Aorta (tissue), 5 donors: ENCODE measurements at places on chromosomes 4 and X.

GRCh38 chrX:154526901-154527675 is 11.1 kb upstream of the FAM3A start:
- DNase-seq: peak; percentile 89

DNA sequence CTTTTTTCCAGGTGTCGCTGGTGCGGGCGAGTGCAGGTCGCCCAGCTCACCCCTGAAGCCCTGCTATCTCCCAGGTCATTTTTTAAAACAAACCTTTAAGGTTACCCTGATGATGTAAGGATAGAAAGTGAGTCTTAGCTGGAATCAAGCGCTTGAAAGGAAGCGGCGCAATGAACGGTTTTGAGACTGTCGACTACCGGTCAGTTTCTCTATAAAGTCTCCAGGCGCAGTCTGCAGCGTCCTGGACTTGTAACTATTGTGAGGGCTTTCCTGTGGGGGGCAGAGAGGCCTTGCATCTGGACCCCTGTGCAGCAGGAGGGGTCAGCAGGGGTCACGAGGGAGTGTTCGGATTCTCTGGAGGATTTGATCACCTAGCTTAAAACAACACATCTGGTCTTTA is 1.6 kb downstream of the KIT start:
- DNase-seq: no peak

DNA sequence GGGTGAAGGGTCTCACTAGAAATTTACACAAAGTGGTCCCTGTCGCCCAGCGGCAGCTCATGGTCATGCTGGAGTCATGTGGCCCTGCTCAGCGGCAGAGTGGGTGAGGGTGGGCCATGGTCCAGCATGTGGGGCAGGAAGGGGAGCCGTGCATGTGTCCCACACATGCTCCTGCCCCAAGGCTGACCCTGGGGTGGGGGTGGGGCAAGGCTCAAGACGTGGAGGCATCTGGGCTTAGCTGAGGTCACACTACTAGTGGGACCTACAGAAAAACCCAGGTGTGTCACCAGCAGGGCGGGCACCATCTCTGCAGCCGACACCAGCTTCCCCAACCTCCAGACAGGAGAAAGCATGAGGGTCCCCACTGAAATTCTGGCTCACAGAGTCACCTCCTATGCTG is 42.4 kb downstream of the EVC start:
- no peak for DNase-seq

DNA sequence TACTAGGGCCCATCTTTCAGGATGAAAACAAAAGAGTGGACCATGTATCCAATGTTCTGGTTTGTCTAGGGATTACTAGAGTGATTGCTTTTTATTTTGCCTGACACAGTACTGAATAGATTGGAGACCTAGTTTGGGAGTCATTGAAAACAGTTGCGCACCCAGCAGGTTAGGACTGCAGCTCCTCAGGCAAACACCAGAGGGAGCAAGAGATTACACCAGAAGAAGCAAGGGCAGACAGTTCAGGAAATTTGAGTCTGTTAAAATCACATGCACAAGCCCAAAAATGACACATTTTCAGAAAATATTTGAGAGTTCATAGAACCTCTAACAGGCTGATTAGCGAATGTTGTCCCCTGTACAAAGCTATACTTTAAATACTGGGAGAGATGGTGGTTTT is 55.6 kb downstream of the CYLC1 start:
- no peak for DNase-seq

- no peak for DNase-seq
Measured at GRCh38 chr4:42596918-42597317, 60.0 kb downstream of the ATP8A1 start.

- DNase-seq: no peak
Measured at GRCh38 chr4:128322986-128323385, 35.4 kb upstream of the PGRMC2 start.

DNA sequence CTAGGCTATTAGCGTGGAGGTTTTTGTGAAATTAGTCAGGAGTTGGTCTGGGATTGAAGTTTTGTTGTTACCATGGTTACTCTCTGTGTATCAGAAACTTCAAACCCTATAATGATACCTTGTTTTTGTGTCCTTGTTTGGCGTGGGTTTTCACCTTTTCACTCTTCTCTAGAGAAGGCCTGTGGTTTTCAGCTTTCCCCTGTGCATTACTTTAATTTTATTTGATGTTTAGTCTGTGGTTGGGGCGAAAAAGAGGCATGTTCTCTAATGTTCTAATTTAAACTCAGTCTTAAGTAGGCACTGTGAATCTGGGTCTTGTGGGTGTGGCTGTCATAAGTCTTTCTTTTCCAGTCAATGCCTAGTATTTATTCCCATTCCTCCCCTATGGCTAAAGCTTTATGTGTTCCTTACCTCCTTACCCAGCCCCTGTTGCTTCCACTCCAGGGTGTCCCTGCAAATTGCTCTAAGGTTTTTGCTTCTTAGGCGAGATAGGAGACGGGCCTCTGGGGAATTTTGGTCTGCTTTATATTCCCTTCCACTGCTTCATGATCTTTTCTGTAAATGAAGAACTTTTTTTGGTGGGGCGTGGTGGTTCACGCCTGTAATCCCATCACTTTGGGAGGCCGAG is 326.3 kb upstream of the ZCCHC13 start:
- no peak for DNase-seq

GRCh38 chr4:108644237-108644636 is 6.2 kb upstream of the OSTC start:
- no peak for DNase-seq

DNA sequence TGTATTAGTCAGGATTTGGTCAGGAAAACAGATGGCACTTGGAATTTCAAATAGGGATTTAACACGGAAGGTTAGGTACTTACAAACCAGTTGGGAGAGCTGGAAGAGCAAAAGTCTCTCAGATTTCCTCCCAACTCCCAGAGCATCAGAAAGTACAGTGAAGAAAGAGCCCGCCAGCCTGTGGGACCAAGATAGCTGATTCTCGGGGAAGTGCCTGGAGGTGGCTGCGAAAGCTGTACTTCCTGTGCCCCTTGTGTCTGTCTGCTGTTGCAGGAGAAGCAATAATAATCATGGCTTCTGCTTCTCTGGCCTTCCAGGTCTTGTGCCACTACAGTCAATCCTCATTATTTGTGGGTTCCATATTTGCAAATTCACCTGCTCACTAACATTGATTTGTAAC is 221.0 kb upstream of the BCOR start:
- DNase-seq: no peak

DNA sequence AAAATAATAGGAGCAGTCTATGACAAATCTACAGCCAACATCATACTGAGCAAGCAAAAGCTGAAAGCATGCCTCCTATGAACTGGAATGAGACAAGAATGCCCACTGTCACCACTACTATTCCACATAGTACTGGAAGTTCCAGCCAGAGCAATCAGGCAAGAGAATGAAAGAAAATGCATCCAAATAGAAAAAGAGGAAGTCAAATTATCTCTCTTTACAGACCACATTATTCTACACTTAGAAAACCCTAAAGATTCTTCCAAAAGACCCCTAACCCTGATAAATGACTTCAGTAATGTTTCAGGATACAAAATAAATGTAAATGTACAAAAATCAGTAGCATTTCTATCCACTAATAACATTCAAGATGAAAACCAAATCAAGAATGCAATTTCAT is 249.0 kb downstream of the STK32B start:
- DNase-seq: no peak

GRCh38 chr4:55980725-55981124 is 32.0 kb downstream of the CEP135 start:
- DNase-seq: no peak

- no peak for DNase-seq
Measured at GRCh38 chr4:2087170-2087569, 28.0 kb downstream of the NAT8L start.

- DNase-seq: no peak
Measured at GRCh38 chr4:183328832-183329231, 6.6 kb upstream of the CLDN24 start.

DNA sequence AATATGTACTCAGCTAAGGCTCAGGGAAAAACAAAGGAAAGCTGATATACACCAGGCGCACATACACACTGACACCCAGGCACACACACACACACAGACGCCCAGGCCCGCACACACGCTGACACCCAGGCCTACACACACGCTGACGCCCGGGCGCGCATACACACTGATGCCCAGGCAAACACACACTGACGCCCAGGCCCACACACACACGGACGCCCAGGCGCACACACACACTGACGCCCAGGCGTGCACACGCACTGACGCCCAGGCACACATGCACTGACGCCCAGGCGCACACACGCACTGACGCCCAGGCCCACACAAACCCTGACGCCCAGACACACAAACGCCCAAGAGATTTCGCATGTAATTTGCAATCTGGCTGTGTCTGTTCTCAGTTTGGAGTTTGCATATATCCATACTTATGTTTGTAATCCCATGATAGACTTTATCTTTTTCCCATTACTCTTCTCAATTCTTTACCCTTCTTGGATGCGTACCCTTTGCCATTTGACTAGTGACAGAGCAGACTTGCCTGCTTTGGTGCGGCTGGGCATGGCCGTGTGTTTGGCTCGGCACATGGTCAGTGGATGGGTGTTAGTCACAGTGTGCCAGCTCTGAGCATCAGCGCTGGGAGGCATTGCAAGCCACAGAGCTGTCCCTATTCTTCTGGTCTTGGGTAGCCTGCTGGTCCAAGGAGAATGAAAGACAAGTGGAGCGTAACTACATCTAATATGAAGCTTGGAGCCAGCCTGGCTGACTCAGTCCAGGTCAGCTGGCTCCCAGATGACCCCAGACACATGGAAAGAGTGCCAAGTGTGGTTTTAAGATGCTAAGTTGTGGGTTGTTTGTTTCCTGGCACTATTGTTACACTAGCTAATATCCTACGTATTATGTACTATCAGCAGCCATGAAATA is 632.4 kb upstream of the ZFP42 start:
- no peak for DNase-seq

GRCh38 chr4:183610033-183610432 is 49.0 kb downstream of the RWDD4 start:
- no peak for DNase-seq

- peak; percentile 57 for DNase-seq
Measured at GRCh38 chr4:47442980-47443379, 20.5 kb downstream of the COMMD8 start.

GRCh38 chr4:112075906-112076305 is 69.3 kb upstream of the FAM241A start:
- DNase-seq: no peak

DNA sequence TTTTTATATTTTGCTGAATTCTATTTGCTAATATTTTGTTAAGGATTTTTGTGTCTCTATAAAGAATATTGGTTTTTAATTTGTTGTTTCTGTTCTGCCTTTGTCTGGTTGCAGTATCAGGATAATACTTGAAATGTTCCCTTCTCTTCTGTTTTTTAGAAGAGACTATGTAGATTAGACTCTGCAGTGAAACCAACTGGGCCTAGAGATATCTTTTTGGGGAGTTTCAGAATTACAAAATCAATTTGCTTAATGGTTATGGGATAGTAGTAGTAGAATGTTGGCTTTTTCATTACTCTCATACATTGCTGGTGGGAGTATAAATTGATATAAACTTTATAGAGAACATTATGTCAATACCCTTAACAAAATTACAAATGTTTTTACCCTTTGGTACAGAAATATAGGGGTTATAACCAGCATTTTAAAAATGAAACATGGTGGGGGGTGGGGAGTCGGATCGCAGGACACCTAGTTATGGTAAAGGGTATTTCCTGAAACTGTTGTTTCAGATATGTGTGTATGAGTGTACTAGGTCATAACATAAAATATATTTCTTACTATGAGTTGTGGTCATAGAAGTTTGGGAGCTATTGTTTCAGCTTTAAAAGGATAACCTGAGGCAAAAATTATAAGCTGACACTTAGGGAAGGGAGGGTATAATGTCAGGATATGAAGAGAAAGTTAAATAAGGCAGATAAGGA is 29.0 kb downstream of the CLOCK start:
- no peak for DNase-seq

GRCh38 chr4:151256134-151256533 is 20.8 kb upstream of the PRSS48 start:
- DNase-seq: no peak

GRCh38 chr4:86401826-86402225 is 42.0 kb upstream of the MAPK10 start:
- DNase-seq: no peak

- DNase-seq: no peak
Measured at GRCh38 chrX:24466025-24466424, 939 bp downstream of the PDK3 start.

DNA sequence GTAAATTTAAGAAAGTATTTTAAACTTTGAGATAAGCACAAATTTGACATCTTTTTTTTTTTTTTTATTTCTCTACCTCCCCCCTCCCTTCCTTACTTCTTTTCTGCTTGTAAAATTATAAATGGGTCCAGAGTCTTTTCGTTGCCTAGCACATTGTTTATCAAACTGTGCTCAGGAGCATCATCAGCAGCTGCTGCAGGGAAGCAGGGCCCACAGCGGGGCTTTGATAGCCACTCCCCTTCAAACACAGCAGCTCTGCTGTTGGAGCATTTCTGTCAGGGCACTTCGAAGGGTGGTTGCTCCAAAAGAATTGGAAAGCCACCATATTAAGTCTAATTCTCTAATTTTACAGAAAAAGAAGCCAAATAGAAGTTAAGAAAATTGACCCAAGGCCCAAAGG is 588.3 kb downstream of the SPRY1 start:
- no peak for DNase-seq

GRCh38 chr4:47746122-47746521 is 91.7 kb downstream of the CORIN start:
- DNase-seq: no peak

GRCh38 chrX:17035111-17035510 is 88.7 kb downstream of the REPS2 start:
- no peak for DNase-seq

GRCh38 chr4:84484236-84484635 is 14.9 kb downstream of the NKX6-1 start:
- DNase-seq: no peak

- DNase-seq: no peak
Measured at GRCh38 chr4:94577136-94577535, 125.4 kb downstream of the PDLIM5 start.

- DNase-seq: no peak
Measured at GRCh38 chr4:163815776-163816175, 321.3 kb downstream of the TMA16 start.
